ENCODE measurements at places on chromosomes 12 and 14. TPM values are rescaled to one million over a fixed set of nuclear protein-coding genes. Genes with fewer than 3 reads are reported as not detected.
A peak's percentile ranks its signal among the peaks of the same experiment; 100 is the strongest.

RNF212B gene
- polyA plus RNA-seq = 0.34 TPM

GRCh38 chr12:7180685-7181084 is 8.8 kb upstream of the PEX5 start:
- no peak for DNase-seq

- no peak for DNase-seq
Measured at GRCh38 chr14:69326611-69327010, 66.7 kb downstream of the GALNT16 start.

KLHL33 gene
- 0.64 TPM for polyA plus RNA-seq

DNA sequence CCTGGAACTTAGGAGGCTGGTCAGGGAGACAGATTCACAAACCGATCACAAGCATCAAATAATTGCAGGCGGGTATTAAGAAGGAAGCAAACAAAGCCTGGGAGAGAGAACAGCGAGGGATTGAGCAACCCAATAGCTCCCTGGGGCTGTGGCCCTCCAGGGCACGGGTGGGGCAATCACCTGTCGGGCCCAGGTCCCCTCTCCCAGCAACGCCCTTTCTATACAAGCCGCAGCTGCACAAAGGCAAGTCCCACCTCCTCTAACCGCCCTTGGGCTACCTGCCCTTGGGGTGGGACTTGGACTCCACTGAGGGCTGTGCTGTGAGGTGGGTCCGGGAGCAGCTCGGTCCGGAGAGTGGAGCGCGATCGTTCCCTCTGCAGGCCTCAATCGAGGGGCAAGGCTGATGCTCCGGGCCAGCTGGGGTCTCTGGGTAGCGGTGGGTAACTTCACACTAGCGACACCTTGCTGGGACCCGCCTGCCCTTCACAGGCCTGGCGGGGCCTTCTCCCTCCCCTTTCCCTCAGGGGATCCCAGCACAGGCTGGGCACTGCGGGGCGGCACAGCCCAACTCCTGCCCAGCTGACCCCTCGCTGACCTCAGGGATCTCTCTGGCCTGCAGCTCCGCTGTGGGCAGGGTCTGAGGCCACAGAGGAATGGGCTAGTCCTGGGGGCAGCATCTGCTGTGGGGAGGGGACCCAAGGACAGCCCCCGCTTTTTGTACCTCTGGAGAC is 8.0 kb downstream of the PHB2 start:
- DNase-seq = peak; percentile 94

- DNase-seq = no peak
Measured at GRCh38 chr14:79413734-79414428, 797.4 kb downstream of the DIO2 start.

CABP1 gene
- polyA plus RNA-seq = 0.70 TPM

KSR2 gene
- 0.61 TPM for polyA plus RNA-seq

DNA sequence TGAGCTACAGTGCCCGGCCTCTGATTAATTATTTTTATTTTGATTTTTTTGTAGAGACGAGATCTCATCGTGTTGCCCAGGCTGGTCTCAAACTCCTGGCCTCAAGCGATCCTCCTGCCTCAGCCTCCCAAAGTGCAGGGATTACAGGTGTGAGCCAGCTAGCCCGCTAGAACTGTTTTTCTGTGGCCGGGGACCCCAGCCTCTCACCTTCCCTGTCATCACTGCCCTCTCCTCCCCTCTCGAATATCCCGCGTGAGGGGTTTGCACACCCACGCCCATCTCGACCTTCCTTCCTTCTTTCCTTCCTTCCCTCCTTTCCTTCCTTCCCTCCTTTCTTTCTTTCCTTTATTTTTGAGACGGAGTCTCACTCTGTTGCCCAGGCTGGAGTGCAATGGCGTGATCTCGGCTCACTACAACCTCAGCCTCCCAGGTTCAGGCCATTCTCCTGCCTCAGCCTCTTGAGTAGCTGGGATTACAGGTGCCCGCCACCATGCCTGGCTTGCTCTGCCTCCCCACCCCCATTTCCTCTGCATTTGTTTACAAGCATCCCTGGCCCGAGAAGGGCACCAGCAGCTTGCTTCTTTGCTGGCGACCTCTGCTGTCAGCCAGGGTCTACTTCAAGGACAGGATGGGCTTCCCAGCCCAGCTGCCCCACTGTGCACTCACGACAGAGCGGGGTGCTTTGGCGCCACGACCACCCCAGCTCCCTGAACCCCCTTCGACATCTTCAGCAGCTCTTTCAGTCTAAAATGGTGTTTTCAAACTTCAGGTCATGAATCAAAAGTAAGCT is 4.3 kb upstream of the TRAF3 start:
- DNase-seq = no peak

PTPRR gene
- polyA plus RNA-seq = 3.0 TPM

GRCh38 chr14:104712881-104713734 is 10.9 kb upstream of the ADSS1 start:
- DNase-seq = no peak

DNA sequence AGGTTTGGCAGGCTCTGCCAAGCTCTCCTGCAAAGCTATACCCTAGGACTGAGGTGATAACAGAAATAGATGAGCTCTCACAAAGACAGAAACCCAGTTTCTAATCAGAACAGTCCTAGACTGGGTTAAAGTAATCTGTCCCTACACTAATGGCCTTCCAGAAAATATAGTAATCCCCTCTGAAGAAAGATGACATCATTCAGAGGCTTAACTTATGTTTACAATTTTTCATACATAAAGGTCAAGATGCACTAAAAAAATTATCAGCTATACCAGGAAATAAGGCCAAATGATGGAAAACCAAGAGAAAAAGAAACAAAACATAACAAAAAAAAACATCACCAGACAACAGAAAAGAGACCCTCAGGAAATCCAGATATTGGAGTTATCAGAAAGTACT is 4.9 kb upstream of the WASHC4 start:
- DNase-seq = no peak

- DNase-seq = peak; percentile 37
Measured at GRCh38 chr12:114508529-114509129, 102.7 kb upstream of the TBX5 start.

DNA sequence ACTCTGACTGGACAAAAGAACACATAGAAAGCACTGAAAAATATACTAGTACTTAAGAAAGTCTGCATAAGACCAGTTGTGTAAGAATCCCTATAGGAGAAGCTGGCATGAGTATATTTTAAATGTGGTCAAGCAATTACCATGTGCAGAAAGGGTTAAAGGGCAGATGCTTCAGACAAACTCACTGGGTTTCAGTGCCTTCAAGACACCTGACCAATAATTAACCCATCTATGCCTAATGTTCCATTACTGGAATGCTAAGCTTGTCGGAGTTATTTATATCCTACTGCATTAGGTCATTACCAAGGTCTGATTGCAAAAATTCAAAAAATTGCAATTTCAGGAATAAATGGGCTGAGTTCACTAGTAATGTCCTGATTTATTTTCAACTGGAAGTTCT is 41.3 kb downstream of the HNRNPC start:
- no peak for DNase-seq

ABCC9 gene
- 7.4 TPM for polyA plus RNA-seq

COCH gene
- polyA plus RNA-seq = 2.2 TPM

GRCh38 chr14:33062881-33063280 is 124.2 kb downstream of the NPAS3 start:
- no peak for DNase-seq

DNA sequence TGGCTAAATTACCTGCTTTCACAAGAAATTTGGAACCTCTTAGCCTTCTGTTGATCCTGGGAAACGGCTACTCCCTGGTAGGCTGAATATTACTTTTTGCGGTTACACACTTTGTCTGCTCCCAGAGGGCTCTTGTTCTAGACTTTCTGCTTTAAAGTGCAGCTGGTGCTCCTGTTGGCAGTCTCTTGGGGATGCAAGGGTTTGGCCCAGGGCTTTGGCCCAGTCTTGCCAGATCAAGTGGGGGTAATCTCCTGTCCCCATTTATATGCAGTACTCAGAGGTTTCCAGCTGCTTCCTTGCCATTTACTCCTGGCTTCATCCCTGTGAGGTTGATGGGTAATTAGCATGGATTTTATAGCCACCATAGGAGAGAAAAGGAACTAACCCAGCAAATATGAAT is 558.2 kb upstream of the MIS18BP1 start:
- no peak for DNase-seq

DNA sequence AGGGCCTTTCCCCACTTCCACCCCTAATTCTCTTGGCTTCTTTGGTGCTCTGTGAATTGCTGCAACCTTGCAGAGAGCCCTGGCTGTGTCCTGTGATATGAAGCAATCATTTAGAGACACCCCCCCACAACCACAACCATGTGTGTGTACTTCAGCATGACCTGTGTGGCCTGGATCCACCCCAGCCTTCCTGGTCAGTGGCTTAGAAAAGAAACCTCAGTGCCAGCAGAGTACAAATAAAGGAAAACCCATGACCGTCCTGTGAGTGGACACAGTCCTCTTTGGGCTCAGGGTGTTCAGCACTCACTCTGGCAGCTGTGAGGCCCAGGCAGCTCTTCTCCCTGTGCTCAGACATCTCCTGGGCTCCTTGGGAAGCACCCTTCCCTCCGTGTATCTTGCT is 206.6 kb upstream of the DIO3 start:
- no peak for DNase-seq

- no peak for DNase-seq
Measured at GRCh38 chr12:1820896-1821291, 529 bp downstream of the LRTM2 start.

BICDL1 gene
- 14.9 TPM for polyA plus RNA-seq

TOMM20L gene
- polyA plus RNA-seq = 0.24 TPM

- no peak for DNase-seq
Measured at GRCh38 chr12:108531929-108532848, 17.1 kb downstream of the FICD start.

DNA sequence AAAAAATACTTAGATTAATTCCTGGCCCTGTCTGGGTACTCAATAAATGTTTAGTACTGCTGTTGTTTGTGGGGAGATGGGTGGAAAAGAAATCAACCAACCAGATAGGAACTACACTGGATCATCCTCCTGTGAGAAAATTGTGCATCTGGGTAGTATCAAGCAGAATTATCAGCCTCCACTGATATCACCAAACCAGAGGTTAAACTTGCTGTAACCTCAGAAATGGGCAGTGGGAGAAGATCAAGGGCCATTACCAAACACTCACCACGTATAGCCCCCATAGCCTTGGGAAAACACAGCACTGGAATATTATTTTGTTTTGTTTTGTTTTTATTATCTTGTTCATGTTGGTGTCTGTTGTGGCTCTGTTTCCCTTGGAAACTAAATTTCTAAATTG is 19.7 kb downstream of the VEZT start:
- DNase-seq = no peak

TCL1A gene
- polyA plus RNA-seq = 0.40 TPM

GZMB gene
- polyA plus RNA-seq = 1.3 TPM

DNA sequence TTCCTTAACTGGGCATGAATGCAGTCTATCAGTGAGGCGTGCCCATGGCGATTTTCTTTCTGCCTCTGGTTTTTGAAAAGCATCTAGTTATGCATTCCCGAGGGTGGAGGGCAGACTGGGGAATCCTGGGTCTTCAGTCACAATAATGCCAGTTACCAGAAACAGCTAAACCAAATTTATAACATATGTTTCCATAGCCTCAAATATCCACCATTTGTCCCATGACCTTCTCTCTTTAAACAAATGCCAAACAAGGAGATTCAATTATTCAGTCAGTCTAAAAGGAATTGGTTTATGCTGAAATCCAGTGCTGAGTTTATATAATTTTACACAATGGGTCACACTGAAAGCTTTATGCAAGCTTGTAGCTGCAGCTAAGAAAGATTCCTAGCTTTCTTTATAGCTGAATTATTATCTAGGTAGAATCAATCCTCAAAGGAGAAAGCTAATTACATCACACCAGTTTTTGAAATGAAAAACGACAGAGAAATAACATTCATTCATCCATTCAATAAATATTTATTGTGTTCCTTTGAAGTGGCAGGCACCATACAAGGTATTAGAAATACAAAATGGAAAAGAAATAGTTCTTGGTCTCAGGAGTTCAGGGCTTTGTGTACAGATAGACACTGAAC is 131.3 kb upstream of the RAP1B start:
- DNase-seq = no peak

DNA sequence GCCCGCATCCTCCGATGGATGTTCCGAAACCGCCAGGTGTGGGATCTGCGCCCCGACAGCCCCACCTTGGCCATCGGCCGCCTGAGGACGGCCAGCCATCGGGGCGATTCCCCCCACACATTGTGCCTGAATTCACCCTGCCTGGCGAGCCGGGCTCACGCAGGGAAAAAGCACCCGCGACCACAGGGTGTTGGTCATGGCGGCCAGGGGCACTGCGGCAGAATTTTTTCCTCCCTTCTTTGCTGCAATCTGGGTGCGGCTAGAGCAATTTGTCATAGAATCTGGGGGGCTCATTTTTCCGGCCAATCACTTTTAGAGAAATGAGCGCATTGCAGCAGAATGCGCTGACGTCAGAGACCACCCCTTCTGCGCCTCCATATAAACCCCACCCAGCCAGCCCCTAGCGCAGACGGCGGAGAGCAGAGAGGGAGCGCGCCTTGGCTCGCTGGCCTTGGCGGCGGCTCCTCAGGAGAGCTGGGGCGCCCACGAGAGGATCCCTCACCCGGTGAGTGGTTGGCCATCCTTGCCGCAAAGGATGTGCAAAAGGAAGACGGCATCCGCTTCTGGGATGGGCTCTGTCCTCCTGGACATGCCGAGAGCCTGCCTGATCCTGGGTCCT is at the start of gene MEG3:
Gene MEG3, plus strand, starts transcription at position 406 of the 619 bp plus-strand sequence.
- DNase-seq = peak; percentile 46

DNA sequence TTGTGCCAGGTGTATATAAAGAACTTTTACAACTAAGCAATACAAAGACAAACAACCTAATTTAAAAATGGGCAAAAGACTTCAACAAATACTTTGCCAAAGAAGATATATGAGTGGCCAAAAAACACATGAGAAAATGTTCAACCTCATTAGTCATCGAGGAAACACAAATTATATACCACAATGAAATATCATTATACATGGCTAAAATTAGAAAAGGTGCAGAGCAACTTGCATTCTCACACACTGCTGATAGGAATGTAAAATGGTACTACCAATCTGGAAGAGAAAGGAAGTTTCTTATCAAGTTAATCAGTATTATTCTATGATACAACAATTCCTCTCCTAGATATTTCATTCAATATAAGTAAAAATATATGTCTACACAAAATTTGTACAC is 131.6 kb upstream of the FRMD6 start:
- no peak for DNase-seq

IAPP gene
- 0.10 TPM for polyA plus RNA-seq

GRCh38 chr12:50086148-50086547 is 1.0 kb downstream of the SMARCD1 start:
- peak; percentile 39 for DNase-seq

- DNase-seq = no peak
Measured at GRCh38 chr14:103118663-103119404, 4.4 kb upstream of the TNFAIP2 start.

Measured in large intestine (tissue), 12 donors.